ENCODE measurements at places on chromosomes 4 and X.

DNA sequence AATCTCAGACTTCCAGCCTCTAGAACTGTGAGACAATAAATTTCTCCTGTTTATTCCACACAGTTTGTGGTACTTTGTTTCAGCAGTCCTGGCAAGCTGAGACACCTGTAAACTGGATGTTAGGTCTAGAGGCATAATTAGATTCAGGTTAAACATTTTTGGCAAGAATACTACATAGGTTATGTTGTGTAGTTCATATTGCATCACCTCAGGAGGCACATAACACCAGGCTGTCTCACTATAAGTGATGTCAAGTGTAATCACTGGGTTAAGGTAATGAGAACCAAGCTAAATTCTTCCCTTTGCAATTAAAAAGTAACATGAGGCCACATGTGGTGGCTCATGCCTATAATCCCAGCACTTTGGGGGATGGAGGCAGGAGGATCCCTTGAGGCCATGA, 214.2 kb downstream of the ZNF674 start:
- no peak for DNase-seq

GRCh38 chr4:48546336-48546735, 56.3 kb downstream of the ZAR1 start:
- no peak for DNase-seq

DNA sequence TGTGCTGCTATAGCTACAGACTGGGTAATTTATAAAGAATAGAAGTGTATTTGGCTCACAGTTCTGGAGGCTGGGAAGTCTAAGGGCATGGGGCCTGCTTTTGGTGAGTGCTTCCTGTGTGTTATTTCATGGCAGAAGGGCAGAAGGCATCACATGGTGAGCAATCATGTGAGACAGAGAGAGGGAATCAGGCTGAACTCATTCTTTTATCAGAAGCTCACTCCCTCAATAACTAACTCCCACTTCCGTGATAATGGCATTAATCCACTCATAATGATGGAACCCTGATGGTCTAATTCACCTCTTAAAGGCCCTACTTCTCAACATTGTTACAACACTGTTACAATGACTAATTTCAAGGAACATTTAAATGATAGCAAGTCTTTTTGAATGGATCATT, 129.4 kb downstream of the FAT4 start:
- DNase-seq: no peak

DNA sequence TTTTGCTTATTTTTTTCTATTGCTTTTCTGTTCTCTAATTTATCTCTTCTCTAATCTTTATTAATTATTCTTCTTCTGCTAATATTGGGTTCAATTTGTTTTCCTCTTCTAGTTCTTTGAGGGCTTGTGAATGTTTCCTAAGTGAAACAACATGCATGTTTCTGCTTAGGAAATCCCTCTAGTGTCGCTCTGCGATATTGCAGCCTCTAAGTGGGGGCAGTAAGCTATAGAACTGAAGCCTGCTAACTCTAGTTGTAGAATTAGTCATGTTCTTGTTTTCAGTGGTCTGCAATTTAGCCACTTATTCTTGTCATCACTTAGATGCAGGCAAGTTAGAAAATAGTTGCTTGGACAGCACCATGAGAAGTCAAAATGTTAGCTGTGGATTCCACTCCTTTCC, 222.6 kb downstream of the SPIN4 start:
- no peak for DNase-seq

DNA sequence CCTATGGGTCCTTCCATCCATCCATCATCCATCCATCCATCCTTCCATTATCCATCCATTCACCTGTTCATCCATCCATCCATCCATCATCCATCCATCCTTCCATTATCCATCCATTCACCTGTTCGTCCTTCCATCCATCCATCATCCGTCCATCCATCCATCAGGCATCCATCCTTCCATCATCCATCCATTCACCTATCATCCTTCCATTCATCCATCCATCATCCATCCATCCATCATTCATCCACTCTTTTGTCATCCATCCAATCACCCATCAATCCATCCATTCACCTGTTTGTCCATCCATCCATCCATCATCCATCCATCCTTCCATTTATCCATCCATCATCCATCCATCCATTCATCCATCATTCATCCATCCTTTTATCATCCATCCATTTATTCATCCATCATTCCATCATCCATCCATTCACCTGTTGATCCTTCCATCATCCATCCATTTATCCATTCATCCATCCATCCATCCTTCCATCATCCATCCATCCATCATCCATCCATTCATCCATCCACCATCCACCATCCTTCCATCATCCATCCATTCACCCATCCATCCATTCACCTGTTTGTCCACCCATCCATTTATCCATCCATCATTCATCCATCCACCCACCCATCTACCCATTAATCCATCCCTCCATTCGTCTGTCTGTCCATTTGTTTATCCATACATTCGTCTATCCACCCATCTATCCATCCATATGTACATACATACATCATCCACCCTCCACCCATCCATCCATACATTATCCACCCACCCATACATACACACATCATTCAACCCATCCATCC, 34.8 kb downstream of the SH3TC1 start:
- DNase-seq: no peak
